ENCODE measurements at places on chromosomes 16 and 17. TPM values are rescaled to one million over a fixed set of nuclear protein-coding genes. Genes with fewer than 3 reads are reported as not detected.

AMFR gene
- 163 TPM for total RNA-seq

C16orf95 gene
- total RNA-seq, result 2.5 TPM

TPPP3 gene
- total RNA-seq, result 8.2 TPM

NUP88 gene
- 57.9 TPM for total RNA-seq

RPS2 gene
- total RNA-seq, result 1,550 TPM

TMEM107 gene
- 23.4 TPM for total RNA-seq

SCIMP gene
- 7.6 TPM for total RNA-seq

CRYM gene
- total RNA-seq, result 5.8 TPM

KRT31 gene
- not detected for total RNA-seq

C16orf46 gene
- 1.7 TPM for total RNA-seq

IL21R gene
- 3.0 TPM for total RNA-seq

KCNH6 gene
- 0.57 TPM for total RNA-seq

SDR42E1 gene
- 15.0 TPM for total RNA-seq

LASP1 gene
- total RNA-seq, result 138 TPM

TMIGD1 gene
- total RNA-seq, result not detected

TMEM114 gene
- total RNA-seq, result not detected

ADAD2 gene
- 0.72 TPM for total RNA-seq

PSMD7 gene
- 60.7 TPM for total RNA-seq

ADAP2 gene
- 24.8 TPM for total RNA-seq

IGFALS gene
- 1.4 TPM for total RNA-seq

RNF227 gene
- 2.5 TPM for total RNA-seq

PRAC2 gene
- not detected for total RNA-seq

EPN3 gene
- 5.0 TPM for total RNA-seq

DNAH2 gene
- total RNA-seq, result 0.66 TPM

LRRC46 gene
- 0.91 TPM for total RNA-seq

SOX8 gene
- 1.0 TPM for total RNA-seq

ESRP2 gene
- 32.9 TPM for total RNA-seq

SLX1A gene
- total RNA-seq, result 51.3 TPM

HES7 gene
- total RNA-seq, result 0.25 TPM

TEFM gene
- total RNA-seq, result 14.0 TPM

ATP2C2 gene
- 2.2 TPM for total RNA-seq

MAPT gene
- total RNA-seq, result 2.9 TPM

RNF112 gene
- total RNA-seq, result 7.3 TPM

GPR142 gene
- not detected for total RNA-seq

DNASE1L2 gene
- 0.88 TPM for total RNA-seq

KRTAP4-4 gene
- total RNA-seq, result not detected

LRRC37A gene
- 3.1 TPM for total RNA-seq

WFIKKN1 gene
- 0.69 TPM for total RNA-seq

CDK5R1 gene
- 1.5 TPM for total RNA-seq

Data from kidney (tissue), 22 donors.